Jurkat, Clone E6-1 (cell line): ENCODE measurements at places on chromosomes 4 and X.
A peak's percentile ranks its signal among the peaks of the same experiment; 100 is the strongest.

GRCh38 chrX:14712096-14712495 is 160.8 kb downstream of the FANCB start:
- DNase-seq, result peak; percentile 0

DNA sequence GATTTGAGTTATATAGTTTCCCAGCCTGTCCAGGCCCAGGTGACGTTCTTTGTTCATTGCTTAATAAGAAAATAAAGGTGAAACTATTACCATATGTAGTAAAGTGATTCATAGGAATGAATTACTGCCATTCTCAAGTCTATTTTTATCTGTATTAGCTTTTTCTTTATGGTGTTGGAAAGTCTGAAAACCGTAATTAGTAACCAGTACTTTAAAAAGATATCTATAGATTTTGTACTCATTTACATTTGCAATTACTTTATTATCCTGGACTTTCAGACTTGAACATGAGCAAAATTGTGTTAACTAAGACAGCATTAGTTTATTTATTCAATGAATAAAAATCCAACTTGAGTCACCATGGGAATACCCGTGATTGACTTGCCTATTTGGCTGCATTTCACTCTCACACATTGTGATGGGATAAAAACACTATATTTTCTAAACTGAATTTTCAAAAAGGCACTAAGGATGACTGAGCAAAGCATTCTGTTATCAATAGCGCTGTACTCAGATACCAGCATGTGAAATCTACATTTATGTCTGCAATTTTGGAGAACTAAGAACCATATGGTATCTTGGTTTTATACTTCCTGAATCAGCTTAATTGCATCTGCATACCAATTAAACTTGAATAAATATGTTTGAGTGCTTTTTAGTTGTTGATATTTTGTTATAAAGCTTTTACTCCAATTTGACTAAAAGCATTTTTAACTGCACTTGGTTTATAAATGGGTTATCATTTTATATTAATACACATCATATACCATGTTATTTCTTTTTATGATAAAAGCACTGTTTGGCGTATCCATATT is 154.6 kb downstream of the CCSER1 start:
- no peak for DNase-seq

DNA sequence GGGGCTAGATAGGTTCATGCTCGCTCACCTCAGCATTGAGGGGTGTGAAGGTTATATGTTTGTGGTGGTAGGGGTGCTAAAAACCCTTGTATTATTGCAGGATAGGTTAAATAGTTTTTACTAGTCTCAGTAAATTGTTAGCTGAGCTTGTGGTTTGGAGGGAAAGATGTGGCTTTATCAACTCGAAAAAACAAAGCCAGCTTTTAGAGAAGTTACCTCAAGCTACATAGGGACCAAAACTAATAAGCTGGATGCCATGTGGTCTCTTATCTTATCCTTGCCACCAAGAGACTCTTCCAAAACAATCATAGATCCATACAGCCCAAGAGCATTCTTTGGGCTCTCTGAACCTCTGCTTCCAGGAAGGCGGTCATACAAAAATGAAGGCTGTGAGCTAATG is 29.2 kb downstream of the MSN start:
- peak; percentile 50 for DNase-seq

DNA sequence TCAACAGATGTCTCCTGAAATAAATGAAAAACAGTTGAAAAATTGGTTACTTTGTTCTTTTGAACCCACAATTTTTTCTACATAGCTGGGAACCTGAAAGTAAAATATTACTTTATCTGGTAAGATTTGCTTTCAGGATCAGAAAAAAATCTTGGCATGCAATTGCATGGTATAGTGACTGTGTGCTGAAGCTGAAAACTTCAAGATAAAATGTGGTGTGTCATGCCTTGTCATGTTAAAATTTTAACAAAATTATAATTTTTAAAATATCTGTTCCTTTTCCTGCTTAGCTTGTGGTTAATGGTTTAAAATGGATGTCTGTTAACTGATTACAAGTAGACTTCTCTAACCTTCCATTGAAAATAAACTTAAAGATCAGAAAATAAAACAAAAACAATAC is 904.8 kb downstream of the PDHA2 start:
- DNase-seq, result no peak

GRCh38 chrX:55006827-55007621 is 6.9 kb downstream of the APEX2 start:
- no peak for DNase-seq

GRCh38 chr4:87375719-87376291 is 15.2 kb downstream of the HSD17B11 start:
- DNase-seq, result no peak

GRCh38 chr4:75939890-75940691 is 722 bp downstream of the NAAA start:
- DNase-seq, result peak; percentile 26

- no peak for DNase-seq
These were observed 131.6 kb upstream of the STIM2 start for GRCh38 chr4:26729027-26729426.
